ENCODE measurements at places on chromosomes 2 and 18. TPM values are rescaled to one million over a fixed set of nuclear protein-coding genes. Genes with fewer than 3 reads are reported as not detected.
A peak's percentile ranks its signal among the peaks of the same experiment; 100 is the strongest.

CABYR gene
- total RNA-seq, result 0.25 TPM

RAX gene
- total RNA-seq, result not detected

SERPINB12 gene
- not detected for total RNA-seq

PCARE gene
- not detected for total RNA-seq

NGEF gene
- 0.19 TPM for total RNA-seq

DNA sequence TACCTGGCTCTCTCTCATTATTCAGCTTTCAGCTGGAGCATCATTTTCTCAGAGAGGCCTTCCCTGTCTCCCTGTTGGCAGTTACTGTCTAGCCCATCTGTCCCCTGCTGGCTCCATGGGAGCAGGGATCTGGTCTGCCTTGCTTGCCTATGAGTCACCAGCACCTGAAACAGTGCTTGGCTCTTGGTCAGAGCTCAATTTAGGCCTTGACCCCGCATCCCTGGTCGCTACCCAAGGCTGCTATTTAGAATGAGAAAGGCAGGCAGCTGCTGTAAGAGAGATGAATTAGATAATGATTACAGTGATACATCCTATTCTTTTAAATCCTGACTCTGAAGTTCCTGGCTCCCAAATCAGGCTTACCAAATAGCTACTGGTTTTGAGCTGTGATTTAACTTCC is 32.9 kb downstream of the KCNE4 start:
- DNase-seq, result no peak
- no peaks in the 10 kb centered on the region for H3K4me1 ChIP-seq
- H3K36me3 ChIP-seq, result no peaks in the 10 kb centered on the region
- no peak overlapping the region for H3K27ac ChIP-seq

- no peak for DNase-seq
- H3K27me3 ChIP-seq, result no peaks in the 10 kb centered on the region
- no peak overlapping the region for H3K4me3 ChIP-seq
- H3K4me1 ChIP-seq, result no peaks in the 10 kb centered on the region
- no peak overlapping the region for H3K27ac ChIP-seq
- H3K36me3 ChIP-seq, result no peaks in the 10 kb centered on the region
These were observed 445.2 kb downstream of the IRS1 start for GRCh38 chr2:226354434-226354833.

DNA sequence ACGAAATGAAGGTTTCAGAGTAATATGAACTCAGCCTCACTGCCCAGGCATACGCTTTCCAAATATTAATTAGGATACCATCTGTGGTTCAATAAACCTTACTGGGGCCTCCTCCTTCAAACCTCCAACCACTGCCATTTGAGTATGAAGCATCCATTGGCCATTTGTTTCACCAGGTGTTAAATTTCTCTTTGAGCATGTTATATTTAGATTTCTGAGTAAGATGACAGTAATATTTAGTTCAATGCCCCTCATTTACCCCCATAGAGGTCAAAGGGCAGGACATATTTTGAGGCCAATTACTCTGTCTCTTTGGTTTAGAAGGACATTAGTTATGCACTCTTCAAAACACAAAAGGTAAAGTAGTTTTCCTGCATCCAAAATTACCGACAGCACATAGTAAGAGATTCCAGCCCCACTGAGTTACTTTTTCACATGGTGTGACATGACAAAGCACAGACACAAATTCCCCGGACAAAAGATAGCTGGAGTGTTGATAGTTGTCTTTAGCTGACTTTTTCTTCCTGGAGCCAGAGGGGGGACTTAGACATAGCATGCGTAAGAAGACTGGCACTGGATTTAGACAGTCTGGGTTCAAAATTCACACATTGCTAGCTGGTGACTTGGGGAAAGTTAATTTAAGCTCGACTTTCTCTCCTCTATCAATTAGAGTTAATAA is 33.1 kb upstream of the LNPK start:
- no peak overlapping the region for H3K27ac ChIP-seq
- DNase-seq, result no peak
- H3K27me3 ChIP-seq, result no peaks in the 10 kb centered on the region
- no peak overlapping the region for H3K4me3 ChIP-seq
- H3K4me1 ChIP-seq, result no peaks in the 10 kb centered on the region
- H3K36me3 ChIP-seq, result no peaks in the 10 kb centered on the region

DNA sequence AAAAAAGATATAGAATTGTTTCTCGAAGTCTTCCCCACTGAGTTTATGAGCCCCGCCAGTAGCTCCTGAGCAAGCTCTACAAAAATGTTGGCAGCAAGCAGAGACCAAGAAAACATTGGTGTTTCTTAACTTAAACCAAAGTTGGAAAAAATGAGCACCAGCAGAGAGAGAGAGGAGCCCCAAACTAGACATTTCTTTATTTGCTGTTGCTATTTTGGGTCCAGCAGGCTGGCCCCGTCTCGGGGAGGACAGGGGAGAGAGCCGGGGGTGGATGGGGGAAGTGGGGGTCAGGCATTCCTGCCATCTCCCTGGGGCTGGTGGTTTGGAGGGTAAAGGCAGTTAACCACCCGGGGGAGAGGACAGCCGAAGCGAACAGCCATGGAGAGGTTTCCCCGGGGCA is 113.0 kb downstream of the DYSF start:
- H3K27ac ChIP-seq, result no peak overlapping the region
- no peak for DNase-seq
- H3K36me3 ChIP-seq, result no peaks in the 10 kb centered on the region
- no peaks in the 10 kb centered on the region for H3K4me1 ChIP-seq

DNA sequence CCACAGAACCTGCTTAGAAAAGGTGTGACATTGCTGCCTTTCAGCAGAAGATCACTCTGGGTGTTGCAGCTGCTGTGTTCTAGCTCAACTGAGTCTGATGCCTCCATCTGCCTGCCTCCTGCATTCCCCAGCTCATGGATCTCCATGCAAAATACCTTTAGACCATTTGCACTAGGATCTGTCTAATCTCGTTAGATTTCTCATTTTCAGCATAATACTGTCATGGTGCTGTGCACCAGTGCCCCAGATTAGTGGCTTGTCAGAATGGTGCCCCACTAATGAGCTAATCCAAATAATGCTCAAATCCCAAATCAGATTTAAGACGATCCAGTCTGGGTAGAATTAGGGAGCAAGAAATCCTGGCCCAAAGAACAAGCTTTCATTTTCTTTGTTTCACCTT is 284.4 kb upstream of the PARD3B start:
- no peaks in the 10 kb centered on the region for H3K36me3 ChIP-seq
- H3K4me3 ChIP-seq, result no peak overlapping the region
- H3K27ac ChIP-seq, result no peak overlapping the region
- no peak for DNase-seq

- no peaks in the 10 kb centered on the region for H3K36me3 ChIP-seq
- no peak overlapping the region for H3K27ac ChIP-seq
- peaks cover 4% of the 10 kb centered on the region for H3K27me3 ChIP-seq
- peak overlapping the region; percentile 15 for H3K4me3 ChIP-seq
- no peak for DNase-seq
- no peaks in the 10 kb centered on the region for H3K4me1 ChIP-seq
These were observed 216.3 kb upstream of the DTNA start for GRCh38 chr18:34493566-34494358.

DNA sequence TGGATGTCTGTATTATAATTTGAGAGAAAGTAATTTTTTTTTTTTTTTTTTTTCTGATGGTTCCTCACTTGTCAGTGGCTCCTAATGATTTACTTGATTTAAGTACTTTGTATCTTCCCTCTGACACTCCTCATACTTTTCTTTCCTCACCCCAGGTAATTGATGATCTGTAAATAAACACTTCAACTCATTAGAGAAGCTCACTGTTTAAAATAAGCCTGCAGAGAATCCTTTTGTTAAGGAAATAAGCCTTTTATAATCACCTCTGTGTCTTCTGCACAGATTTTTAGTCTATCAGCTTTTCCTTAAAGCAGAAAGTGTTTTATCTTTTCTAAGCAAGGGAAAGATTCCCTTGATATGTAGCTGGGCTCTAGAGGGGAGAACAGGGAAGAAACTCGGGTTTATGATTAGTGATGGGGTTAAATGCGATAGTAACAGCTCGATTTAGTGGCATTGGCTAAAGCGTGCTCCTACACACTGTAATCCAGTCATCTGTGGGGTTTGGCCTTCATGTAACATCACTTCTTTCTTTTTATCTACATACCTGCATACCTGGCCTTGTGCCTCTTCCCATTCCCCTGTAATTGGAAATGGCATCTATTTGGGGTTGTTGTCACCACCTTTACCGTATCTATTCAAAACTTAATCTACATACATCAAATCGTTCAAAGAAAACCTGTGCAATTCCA is 60.1 kb upstream of the LRRTM1 start:
- no peaks in the 10 kb centered on the region for H3K36me3 ChIP-seq
- no peak overlapping the region for H3K27ac ChIP-seq
- no peaks in the 10 kb centered on the region for H3K4me1 ChIP-seq
- DNase-seq, result no peak

DNA sequence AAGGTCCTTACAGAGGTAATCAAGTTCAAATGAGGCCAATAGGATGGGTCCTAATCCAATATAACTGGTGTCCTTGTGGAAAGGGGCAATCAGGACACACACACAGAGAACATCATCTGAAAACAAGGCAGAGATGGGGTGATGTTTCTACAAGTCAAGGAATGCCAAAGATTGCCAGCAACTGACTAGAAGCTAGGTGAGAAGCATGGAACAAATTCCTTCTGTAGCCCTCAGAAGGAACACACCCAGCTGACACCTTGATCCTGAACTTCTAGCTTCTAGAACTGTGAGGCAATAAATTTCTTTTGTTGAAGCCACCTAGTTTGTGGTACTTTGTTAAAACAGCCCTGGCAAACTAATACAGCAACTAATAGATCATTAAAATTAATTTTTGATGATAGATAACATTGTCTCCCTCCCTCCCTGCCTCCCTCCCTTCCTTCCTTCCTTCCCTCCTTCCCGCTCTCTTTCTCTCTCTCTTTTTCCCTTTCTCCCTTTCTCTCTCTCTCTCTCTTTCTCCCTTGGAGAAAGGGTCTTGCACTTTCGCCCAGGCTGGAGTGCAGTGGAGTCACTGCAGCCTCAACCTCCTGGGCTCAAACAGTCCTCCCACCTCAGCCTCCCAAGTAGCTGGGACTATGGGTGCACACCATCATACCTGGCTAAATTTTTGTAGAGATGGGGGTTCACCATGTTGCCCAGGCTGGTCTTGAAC is 10.3 kb upstream of the CD8A start:
- no peaks in the 10 kb centered on the region for H3K27me3 ChIP-seq
- H3K27ac ChIP-seq, result no peak overlapping the region

DNA sequence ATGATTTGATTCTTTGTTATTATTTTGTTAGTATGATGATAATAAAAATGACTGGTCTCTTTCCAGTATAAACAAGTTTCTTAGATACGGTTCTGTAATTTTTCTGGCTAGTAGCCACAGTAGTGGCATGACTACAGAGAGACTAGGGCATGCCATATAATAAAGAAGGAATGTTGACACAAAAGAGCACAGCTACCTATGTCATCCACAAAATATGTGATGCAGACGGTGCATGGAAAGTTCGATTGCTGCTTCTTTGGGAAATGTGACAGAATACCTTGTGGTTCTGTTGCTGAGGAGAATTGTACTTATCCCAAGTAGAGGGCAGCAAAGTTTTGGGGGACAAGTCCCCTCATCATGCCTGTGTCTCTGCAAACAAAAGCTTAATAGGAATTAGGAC is 26.1 kb upstream of the SETBP1 start:
- H3K27me3 ChIP-seq, result peaks cover 3% of the 10 kb centered on the region
- no peaks in the 10 kb centered on the region for H3K36me3 ChIP-seq
- no peak overlapping the region for H3K4me3 ChIP-seq
- no peaks in the 10 kb centered on the region for H3K4me1 ChIP-seq
- no peak for DNase-seq

GRCh38 chr2:57444752-57445430 is 601.7 kb upstream of the VRK2 start:
- no peaks in the 10 kb centered on the region for H3K36me3 ChIP-seq
- H3K27me3 ChIP-seq, result no peaks in the 10 kb centered on the region
- no peak for DNase-seq
- no peaks in the 10 kb centered on the region for H3K4me1 ChIP-seq

- H3K36me3 ChIP-seq, result no peaks in the 10 kb centered on the region
- H3K4me1 ChIP-seq, result no peaks in the 10 kb centered on the region
- no peaks in the 10 kb centered on the region for H3K27me3 ChIP-seq
- no peak overlapping the region for H3K27ac ChIP-seq
- H3K4me3 ChIP-seq, result no peak overlapping the region
These were observed 58.2 kb downstream of the SLC9A2 start for GRCh38 chr2:102677244-102678215.

DNA sequence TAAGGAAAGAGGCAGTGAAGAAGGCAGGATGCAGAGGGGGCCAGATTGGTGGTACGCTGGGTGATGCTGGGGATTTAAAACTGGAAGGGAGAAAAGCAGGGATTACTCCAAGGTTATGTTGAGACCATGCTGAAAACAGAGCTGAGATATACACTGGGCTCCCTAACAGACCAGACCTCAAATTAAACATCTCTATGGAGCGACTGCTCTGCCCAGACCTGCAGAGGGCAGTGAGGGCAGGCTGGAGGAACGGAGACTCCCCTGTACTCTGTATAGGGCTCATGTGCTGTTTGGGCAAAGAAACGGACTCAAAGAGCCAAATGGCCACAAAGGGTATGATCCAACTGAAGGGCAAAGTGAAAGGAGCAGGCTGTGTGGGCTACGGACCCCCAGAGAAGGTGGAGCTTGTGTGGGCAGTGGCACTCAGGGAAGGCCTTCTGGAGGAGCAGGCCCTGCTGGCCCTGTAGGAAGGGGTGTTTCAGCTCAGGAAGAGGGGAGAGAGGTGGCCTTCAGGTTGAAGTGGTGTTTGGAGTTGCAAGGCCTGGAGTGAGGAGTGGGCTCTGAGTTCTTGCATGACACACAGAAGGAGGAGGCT is 4.8 kb upstream of the CELF4 start:
- no peak for DNase-seq
- H3K27me3 ChIP-seq, result peaks cover 50% of the 10 kb centered on the region
- H3K4me3 ChIP-seq, result no peak overlapping the region
- no peaks in the 10 kb centered on the region for H3K4me1 ChIP-seq

DNA sequence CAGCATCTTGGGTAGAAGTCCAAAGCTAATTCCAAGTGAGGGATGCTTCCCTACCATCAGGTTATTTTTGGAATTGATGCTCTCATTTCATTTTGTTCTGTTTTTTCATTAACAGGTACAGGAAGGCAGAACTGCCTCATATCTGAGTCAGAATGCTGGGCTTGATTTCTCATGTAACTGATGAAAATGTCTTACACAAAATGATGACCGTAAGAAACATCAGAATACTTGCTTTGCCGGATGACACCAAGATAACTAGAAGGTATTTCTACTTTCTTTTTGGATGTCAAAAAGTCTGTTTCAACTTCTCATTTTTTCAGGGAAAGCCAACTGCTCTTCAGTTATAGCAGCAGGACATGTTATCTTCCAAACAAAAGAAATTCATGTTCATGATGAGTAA is 62.6 kb downstream of the ETAA1 start:
- H3K27me3 ChIP-seq, result no peaks in the 10 kb centered on the region
- H3K4me1 ChIP-seq, result no peaks in the 10 kb centered on the region
- no peak for DNase-seq
- no peak overlapping the region for H3K27ac ChIP-seq
- no peak overlapping the region for H3K4me3 ChIP-seq

DNA sequence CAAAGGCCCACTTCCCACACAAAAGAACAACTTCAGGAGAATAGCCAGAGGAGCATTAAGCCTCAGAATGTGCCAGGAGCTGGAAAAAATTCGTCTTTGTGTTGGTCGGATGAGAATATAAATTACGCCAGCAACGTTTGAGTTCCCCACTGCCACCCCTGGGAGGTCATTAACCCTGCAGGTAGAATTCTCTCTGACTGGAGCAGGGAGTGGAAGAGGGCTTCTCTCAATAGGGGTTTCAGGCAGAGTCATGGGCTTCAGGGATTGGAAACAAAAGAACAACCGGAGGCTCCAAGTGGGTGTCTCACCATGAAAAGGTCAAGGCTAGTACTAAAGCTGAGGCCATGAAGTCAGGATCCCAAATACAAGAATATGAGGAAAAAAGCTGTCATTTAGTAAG is 69.0 kb upstream of the DDX18 start:
- no peaks in the 10 kb centered on the region for H3K27me3 ChIP-seq
- no peaks in the 10 kb centered on the region for H3K4me1 ChIP-seq
- no peak for DNase-seq
